ENCODE measurements at places on chromosomes 4 and X.

DNA sequence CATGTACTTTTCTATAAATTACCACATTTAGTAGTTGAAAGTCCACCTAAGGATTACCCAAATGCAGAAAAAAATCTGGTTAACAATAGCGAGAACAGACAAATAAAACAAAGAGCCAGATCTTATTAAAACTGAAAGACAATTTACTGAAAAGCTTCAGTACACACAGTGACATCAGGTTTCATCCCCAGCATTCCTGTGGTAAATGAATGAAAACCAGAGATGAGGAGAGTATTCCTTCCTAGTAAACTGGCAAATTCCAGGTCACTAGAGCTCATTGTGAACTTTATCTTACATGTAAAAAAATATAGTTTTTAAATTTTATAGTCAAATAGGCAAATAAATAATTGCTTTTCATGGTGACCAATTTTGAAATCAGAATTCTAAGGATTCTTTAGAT lies 1290.5 kb downstream of the ADGRL3 start:
- H3K36me3 ChIP-seq: no peaks in the 10 kb centered on the region
- no peak for DNase-seq
- no peak overlapping the region for H3K4me3 ChIP-seq
- no peaks in the 10 kb centered on the region for H3K27me3 ChIP-seq
- no peak overlapping the region for H3K27ac ChIP-seq
- no peaks in the 10 kb centered on the region for H3K4me1 ChIP-seq

- no peak overlapping the region for H3K27ac ChIP-seq
- no peaks in the 10 kb centered on the region for H3K36me3 ChIP-seq
- no peaks in the 10 kb centered on the region for H3K27me3 ChIP-seq
- DNase-seq: no peak
- H3K4me1 ChIP-seq: no peaks in the 10 kb centered on the region
- no peak overlapping the region for H3K4me3 ChIP-seq
Measured at GRCh38 chr4:3354455-3354811, 61.6 kb downstream of the RGS12 start.

- no peaks in the 10 kb centered on the region for H3K4me1 ChIP-seq
- DNase-seq: no peak
- H3K27ac ChIP-seq: no peak overlapping the region
- no peaks in the 10 kb centered on the region for H3K36me3 ChIP-seq
Measured at GRCh38 chrX:30620980-30621618, 32.1 kb upstream of the GK start.

GRCh38 chr4:173940146-173940545 lies 343.3 kb downstream of the FBXO8 start:
- DNase-seq: no peak
- no peaks in the 10 kb centered on the region for H3K4me1 ChIP-seq
- no peak overlapping the region for H3K4me3 ChIP-seq

DNA sequence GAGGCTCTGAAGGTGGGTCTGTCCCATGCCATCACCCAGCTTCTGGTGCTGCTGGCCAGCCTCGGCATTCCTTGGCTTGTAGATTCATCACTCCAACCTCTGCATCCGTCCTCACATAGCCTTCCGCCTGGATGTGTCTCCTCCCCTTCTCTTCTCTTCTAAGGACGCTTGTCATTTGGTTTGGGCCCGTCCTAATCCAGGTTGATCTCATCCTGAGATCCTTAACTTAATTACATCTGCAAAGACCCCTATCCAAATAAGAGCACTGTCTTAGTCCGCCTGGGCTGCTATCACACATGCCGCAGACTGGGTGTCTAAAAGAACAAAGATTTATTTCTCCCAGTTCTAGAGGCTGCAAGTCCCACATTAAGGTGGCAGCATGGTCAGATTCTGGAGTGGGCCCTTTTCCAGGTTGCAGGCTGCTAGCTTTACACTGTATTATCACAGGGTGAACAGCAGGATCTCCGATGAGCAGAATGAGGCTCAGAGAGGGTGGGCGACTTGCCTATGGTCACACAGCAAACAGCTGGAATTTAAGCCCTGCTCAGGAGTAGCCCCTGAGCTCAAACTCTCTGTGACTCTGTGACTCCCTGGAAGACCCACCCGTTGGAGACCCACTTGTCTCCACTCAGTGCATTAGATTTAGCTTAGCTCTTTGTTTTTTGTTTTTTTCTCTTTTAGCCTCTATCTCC lies 113.1 kb downstream of the STK32B start:
- no peaks in the 10 kb centered on the region for H3K4me1 ChIP-seq
- no peak overlapping the region for H3K27ac ChIP-seq
- no peak for DNase-seq
- H3K27me3 ChIP-seq: no peaks in the 10 kb centered on the region
- H3K4me3 ChIP-seq: no peak overlapping the region

- no peak overlapping the region for H3K27ac ChIP-seq
- H3K27me3 ChIP-seq: no peaks in the 10 kb centered on the region
- no peaks in the 10 kb centered on the region for H3K36me3 ChIP-seq
- H3K4me3 ChIP-seq: no peak overlapping the region
- DNase-seq: no peak
Measured at GRCh38 chr4:40562208-40562607, 67.5 kb downstream of the RBM47 start.

- H3K27me3 ChIP-seq: no peaks in the 10 kb centered on the region
- no peaks in the 10 kb centered on the region for H3K36me3 ChIP-seq
- no peak overlapping the region for H3K27ac ChIP-seq
- no peak overlapping the region for H3K4me3 ChIP-seq
- DNase-seq: no peak
Measured at GRCh38 chr4:3307060-3307459, 14.2 kb downstream of the RGS12 start.

GRCh38 chr4:47839259-47839658 lies 1.4 kb upstream of the CORIN start:
- H3K27ac ChIP-seq: no peak overlapping the region
- H3K36me3 ChIP-seq: peaks cover 16% of the 10 kb centered on the region
- H3K4me1 ChIP-seq: peaks cover 37% of the 10 kb centered on the region
- no peak for DNase-seq
- peaks cover 3% of the 10 kb centered on the region for H3K27me3 ChIP-seq

DNA sequence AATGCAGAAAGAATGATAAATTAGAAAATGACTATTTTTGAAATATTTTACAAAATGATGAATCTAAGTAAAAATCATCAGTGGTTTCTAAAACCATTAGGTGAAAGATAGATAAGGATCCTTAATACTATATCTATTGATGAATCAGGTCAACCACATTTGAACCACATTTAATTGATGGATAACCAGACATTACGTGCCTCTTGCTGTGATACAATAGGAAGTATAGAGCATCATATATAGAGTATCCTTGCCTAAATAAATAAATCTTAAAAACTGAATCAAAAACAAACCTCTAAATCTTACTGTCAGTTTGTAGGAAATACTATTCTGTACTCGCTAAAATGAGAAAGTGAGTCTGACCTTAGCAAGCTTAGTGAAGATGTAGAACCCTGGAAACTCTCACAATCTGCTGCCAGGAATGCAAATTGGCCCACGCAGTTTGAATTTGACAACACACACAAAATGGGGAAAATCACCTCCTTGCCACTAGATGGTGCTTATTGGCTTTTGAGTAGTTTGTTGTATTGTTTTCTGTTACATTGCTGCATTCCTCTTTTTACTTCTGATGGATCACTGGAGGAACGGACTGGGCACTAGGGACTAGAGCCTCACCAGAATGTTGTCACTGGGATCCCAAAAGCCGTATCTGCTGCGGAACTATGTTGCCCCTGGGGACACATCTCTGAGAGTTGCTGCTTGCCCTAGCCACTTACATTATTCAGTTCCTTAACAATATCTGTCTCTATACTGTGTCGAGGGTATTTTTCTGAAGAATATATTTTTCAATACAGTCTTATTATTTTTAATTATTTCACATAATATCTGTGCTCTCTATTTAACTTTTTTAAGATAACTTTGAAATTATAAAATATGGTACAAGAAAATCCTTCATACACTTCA lies 25.4 kb upstream of the SLAIN2 start:
- no peak overlapping the region for H3K4me3 ChIP-seq
- H3K4me1 ChIP-seq: no peaks in the 10 kb centered on the region
- H3K36me3 ChIP-seq: no peaks in the 10 kb centered on the region

GRCh38 chrX:46036508-46036907 lies 508.7 kb downstream of the ZNF674 start:
- H3K4me3 ChIP-seq: no peak overlapping the region
- no peaks in the 10 kb centered on the region for H3K4me1 ChIP-seq
- no peaks in the 10 kb centered on the region for H3K36me3 ChIP-seq
- H3K27ac ChIP-seq: no peak overlapping the region

- no peak for DNase-seq
- H3K4me3 ChIP-seq: no peak overlapping the region
- H3K4me1 ChIP-seq: peaks cover 19% of the 10 kb centered on the region
- no peaks in the 10 kb centered on the region for H3K36me3 ChIP-seq
- H3K27ac ChIP-seq: no peak overlapping the region
Measured at GRCh38 chrX:43745938-43746721, 90.0 kb downstream of the MAOA start.

DNA sequence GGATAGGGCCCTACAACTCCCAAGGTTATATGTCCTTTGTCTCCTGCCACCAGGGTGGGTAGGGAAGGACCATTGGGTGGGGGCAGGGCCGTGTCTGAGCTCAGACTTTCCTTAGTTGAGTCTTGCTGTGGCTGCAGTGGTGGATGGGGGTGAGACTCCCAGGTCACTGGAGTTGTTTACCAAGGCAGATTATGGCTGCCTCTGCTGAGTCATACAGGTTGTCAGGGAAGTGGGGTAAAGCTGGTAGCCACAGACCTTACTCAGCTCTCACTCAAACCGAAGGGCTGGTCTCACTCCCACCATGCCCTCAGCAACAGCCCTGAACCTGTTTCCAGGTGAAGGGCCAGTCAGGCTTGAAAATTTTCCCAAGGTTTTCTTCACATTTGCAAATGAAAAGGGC lies 58.8 kb upstream of the FAAH2 start:
- H3K4me3 ChIP-seq: no peak overlapping the region
- no peaks in the 10 kb centered on the region for H3K36me3 ChIP-seq
- no peaks in the 10 kb centered on the region for H3K27me3 ChIP-seq
- no peaks in the 10 kb centered on the region for H3K4me1 ChIP-seq
- DNase-seq: no peak

- H3K27ac ChIP-seq: no peak overlapping the region
- H3K27me3 ChIP-seq: no peaks in the 10 kb centered on the region
- H3K4me3 ChIP-seq: no peak overlapping the region
- H3K36me3 ChIP-seq: peaks cover 27% of the 10 kb centered on the region
- H3K4me1 ChIP-seq: peaks cover 1% of the 10 kb centered on the region
Measured at GRCh38 chr4:109708990-109709389, 5.7 kb upstream of the CASP6 start.

DNA sequence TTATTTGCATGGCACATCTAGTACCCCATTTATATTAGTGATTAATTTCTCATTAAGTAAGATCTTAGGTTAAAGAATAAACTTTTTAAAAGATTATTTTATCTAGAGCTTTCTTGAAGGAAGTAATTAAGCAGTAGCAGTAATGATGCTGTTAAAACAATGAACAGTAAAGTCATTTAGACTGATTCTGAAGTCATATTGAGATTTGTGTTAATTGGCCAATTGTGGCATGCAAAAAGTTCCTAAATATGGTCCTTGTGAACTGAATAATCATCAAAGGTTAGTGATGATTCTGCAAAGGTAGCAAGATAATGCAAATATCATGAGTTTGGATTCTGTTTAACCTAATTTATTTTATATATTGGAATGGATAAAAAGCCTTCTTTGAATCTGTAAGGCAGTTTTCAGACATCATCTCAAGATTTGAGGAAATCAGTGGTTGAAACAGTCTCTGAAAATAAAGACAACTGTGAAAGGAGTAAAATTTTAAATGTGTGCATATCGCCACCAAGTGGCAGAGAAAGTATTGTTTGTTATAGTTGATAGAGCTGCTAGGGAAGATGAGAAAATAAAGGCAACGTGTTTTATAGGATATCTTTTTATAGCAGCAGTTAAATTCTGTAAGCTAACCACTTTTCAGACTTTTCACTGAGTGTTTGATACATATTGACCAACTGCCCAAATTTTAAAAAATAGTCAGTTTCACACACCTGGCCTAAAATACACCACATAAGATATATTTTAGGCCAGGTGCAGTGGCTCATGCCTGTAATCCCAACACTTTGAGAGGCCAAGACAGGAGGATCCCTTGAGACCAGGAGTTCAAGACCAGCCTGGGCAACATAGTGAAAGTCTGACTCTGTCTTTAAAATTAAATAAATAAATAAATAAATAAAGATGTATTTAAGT lies 79.6 kb downstream of the CCKAR start:
- no peak overlapping the region for H3K27ac ChIP-seq
- H3K4me3 ChIP-seq: no peak overlapping the region
- no peak for DNase-seq
- peaks cover 27% of the 10 kb centered on the region for H3K36me3 ChIP-seq
- H3K4me1 ChIP-seq: peaks cover 11% of the 10 kb centered on the region

DNA sequence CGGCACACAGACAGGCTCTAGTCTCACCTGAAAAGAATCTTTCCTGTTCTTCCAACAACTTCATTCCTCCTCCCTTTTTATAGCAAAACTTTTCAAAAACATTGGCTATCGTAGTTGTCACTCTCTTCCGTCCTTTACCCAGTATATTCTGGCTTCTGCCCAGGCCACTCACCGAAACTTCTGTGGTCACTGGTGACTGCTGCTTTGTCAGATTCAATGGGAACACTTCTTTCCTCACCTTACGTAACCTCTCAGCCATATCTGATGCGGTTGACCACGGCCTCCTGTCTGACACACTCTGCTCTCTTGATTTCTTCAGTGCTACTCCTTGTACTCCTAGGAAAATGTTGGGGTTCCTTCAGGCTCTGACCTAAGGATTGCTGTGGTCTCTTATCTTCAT lies 9.2 kb upstream of the RNF150 start:
- no peaks in the 10 kb centered on the region for H3K36me3 ChIP-seq
- H3K27me3 ChIP-seq: no peaks in the 10 kb centered on the region
- H3K4me1 ChIP-seq: no peaks in the 10 kb centered on the region
- DNase-seq: no peak
- no peak overlapping the region for H3K27ac ChIP-seq

DNA sequence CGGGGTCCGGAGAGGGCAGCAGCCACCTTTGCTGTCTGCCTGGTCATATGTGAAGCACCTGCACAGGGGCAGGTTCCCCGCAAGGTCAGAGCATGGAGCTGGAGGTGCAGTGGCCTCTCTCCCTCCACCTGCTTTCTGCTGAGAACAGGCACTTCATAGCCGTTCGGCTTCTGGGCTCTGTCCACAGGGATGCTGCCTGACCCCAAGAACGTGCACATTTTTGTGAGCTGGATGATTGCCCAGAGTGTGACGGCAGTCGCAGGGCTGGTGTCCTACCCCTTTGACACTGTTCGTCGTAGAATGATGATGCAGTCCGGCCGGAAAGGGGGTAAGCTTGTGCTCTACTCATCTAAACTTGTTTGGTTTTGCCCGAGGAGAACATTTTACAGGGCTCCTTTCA lies 2.5 kb downstream of the SLC25A4 start:
- peaks cover 16% of the 10 kb centered on the region for H3K4me1 ChIP-seq
- H3K4me3 ChIP-seq: no peak overlapping the region
- no peak overlapping the region for H3K27ac ChIP-seq
- DNase-seq: no peak

DNA sequence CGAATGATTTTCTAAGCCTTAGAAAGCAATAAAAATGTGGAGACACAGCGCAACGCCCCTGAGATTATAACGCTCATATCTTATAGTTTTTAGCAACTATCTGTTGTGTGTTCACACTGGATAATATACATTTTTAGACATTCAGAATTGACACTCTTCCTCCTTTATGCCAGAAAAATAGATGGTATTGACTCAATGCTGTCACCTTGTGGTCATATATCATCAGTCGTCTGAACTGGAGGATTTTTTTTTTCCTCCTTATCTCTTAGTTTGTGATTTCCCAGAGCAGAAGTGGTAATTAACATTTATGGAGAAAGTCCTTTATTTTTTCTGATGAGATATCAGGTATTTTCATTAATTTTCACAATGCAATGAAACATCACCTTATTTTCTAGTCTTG lies 759.6 kb downstream of the RAB28 start:
- H3K27me3 ChIP-seq: no peaks in the 10 kb centered on the region
- no peaks in the 10 kb centered on the region for H3K4me1 ChIP-seq
- H3K4me3 ChIP-seq: no peak overlapping the region
- no peak for DNase-seq
